ENCODE measurements at places on chromosomes 16 and 17. TPM values are rescaled to one million over a fixed set of nuclear protein-coding genes. Genes with fewer than 3 reads are reported as not detected.

GRCh38 chr17:17692353-17693252 is 11.3 kb downstream of the RAI1 start:
- DNase-seq, result no peak

MYH1 gene
- total RNA-seq, result not detected

DNA sequence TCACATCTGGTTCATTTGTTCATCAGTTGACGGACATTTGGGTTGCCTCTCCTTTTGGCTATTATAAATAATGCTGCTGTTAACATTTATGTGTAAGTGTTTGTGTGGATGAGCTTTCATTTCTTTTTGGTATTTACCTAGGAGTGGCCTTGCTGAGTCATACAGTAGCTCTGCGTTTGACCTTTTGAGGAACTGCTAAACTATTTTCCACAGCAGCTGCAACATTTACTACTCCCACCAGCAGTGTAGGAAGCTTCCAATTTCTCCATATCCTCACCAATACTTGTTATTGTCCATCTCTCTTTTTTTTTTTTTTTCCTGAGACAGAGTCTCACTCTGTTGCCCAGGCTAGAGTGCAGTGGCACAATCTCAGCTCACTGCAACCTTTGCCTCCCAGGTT is 20.7 kb upstream of the PLCG2 start:
- no peak for DNase-seq

DNA sequence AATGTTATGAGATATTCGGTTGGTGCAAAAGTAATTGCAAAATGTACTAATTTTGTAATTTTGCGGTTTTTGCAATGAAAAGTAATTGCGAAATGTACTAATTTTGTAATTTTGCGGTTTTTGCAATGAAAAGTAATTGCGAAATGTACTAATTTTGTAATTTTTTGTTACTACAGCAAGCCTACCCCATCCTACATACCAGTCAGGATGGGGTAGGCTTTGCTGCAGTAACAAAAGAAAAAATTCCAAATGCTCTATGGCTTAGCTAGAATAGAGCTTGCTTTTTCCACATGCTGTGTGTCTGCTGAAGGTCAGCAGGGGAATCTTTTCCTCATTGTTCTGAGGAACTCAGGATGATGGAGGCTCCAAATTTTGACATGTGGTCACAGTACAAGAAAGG is 83.3 kb upstream of the GPRC5B start:
- no peak for DNase-seq

GRCh38 chr17:81223762-81224130 is 981 bp upstream of the CEP131 start:
- peak; percentile 56 for DNase-seq

C17orf78 gene
- not detected for total RNA-seq

Data from right lobe of liver (tissue), 6 donors.